ENCODE measurements at places on chromosomes 2 and 18.

- no peak for DNase-seq
These were observed 455.1 kb upstream of the DDX18 start for GRCh38 chr2:117359266-117359914.

DNA sequence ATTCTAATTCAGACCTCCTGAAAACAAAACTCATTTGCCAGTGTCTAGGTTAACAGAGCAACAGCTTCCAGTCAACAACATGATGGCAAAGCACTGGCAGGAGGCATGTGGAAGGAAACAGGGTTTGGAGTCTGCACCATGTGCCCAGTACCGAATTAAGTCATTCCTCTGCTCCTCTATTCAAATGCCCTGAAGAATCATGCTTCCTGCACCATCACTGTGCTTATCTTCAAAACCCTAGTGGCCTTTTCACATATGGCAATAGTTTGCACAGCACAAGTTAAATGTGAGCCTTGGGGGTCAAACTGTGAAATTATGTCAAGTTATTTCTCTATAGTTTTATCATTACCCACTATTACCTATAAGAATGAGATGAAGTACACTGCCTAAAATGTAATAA is 75.4 kb upstream of the GRB14 start:
- DNase-seq = no peak

DNA sequence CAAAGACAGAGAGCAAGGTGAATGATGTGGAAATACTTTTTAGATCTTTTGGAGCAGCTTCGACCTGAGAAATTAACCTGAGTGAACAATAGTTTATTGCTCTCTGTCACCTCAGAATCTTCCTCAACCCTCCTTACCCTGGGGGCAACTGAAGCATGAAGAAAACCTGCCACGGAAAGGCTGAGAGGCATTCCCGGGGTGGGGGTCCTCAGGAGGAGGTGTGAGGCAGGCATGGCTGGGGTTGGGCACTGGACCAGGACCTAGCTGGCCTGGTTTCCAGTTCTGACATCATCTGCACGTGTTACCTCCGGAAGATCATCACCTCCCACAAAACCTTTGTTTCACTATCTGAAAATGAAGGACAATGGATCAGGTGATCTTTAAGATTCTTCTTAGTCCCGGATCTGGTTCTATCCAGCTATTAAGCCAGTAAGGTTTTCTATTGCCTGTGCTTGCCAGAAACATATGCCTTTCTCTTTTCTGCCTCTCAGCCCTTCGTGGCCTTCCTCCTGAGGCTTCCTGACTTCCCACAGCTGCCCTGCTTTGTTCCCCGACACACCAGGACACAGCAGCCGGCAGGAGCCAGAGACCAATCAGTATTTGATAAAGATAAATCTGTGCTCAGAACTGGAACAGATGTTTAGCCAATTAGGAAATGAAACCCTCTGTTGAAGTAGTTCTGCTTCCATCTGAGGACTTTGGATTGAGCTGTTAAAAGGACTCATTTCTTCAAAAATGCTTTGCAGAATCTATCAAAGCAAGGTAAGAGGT is 232.5 kb downstream of the TDRD15 start:
- DNase-seq = no peak

DNA sequence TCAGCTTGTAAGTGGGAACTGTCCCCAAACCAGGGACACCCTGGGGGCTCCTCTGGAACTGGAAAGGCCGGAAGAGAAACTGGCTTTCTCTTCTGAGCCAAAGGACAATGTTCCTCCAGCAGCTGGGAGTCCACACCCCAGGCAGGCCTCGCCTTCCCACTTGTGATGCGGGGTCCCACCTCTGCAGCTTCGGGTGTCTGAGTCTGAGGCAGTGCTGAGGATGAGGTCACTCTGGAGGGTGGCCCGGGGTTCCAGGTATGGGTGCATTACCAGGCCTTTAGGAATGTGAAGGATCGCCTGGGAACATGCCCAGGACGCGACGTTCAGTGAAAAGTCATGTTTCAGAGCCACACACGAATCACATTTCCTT is 18.2 kb upstream of the BOK start:
- no peak for DNase-seq

DNA sequence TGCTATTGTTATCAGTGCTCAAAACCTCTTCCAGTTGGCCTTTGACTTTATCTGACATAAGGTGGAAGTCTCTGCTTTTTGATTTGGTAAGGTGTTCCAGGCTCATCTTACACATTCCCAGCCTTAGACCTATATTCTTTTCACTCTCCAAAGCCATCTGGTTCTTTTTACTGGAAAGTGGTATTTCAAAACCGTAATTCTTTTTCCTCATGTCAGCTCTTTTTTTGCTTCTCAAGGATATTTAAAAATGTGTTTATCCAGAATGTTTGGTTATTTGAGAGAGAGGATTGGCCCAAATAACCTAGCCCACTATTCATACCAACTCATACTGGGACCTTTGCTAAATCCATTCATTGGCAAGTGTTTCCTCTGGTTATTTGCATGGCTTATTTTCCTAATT is 411.2 kb upstream of the PIK3C3 start:
- no peak for DNase-seq

DNA sequence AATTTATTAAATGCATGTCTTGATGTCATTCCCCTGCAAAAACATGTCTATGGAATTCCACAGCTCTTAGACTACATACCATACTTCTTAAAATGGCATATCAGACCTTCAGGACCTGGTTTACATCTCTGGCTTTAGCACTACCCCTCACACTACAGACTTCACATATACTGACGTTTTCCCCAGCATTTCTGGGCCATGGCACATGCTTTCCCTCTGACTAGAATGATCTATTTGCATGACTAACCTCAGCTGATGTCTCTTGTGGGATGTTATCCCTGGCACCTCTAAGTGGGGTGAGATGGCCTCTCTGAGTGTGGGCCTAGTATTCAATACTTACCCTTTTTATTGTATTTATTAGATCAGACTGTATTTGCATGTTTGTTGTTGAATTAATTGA is 381.6 kb downstream of the ERBB4 start:
- no peak for DNase-seq

- no peak for DNase-seq
These were observed 155.4 kb downstream of the NRP2 start for GRCh38 chr2:205837663-205838062.

DNA sequence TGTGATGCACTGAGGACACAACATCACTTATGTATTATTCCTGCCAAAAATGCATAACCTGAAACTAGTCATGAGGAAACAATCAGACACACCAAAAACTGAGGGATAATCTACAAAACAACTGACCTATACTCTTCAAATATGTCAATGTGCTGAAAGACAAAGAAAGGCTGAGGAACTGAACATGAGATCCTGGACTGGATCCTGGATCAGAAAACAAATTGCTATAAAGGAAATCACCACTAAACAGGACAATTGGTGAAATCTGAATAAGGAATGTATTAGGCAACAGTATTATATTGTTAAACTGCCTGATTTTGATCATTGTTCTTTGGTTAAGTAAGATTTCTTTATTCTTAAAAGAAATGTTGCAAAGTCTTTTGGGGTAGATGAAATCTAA is 28.8 kb downstream of the CUL3 start:
- no peak for DNase-seq

GRCh38 chr2:239382384-239382880 is 18.4 kb downstream of the HDAC4 start:
- DNase-seq = no peak

GRCh38 chr2:162164802-162165201 is 12.8 kb upstream of the GCG start:
- DNase-seq = no peak

DNA sequence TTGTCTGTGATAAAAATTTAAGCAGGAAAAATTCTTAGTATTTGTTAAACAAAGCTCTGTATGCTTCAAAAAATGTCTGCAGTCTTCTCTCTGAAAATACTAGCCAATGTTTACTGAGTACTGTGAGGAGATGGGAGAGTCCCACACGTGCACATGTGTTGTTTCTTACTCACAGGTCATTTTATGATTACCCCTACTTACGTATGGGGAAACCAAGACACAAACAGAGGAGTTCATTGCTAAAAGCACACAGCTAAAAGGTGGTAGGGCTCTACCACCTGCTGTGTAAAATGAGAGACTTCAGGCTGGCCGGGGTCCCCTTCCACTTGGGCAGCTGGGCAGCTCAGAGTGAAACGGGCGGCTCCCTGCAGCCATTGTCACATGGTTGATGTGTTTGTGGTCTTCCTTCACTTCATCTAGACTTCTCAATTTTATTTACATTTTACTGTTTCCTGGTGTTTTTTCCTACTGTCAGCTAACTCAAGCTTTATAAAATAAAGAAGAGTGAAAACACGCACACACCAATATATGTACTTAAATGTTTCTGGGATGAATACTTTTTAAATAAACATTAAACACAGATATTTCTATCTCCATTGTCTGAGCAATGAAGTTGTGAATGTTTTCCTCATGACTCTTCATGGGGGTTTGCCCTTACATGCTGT is 71.2 kb downstream of the MBP start:
- DNase-seq = no peak

DNA sequence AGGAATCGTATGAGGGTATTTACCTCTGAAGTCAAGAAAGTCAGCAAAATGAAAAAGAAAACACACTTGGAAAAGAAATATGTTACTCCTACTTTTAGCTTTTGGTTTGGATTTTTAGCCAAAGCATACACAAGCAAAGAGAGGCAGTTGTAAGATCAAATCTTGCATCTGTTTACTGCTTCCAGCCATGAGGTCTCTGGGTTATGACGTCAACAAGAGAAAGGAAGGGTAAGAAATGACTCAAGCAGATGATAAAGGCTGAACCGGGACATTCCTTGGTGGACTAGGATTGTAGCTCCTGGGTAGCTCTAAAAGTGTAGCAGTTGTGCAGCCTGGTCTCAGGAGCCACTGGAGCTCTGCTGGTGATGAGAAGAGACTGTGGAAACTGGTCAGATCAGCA is 16.8 kb downstream of the CTNNA2 start:
- no peak for DNase-seq

- DNase-seq = no peak
These were observed 8.0 kb upstream of the EIF2AK2 start for GRCh38 chr2:37164757-37165156.

GRCh38 chr2:219561179-219562048 is 9.9 kb downstream of the OBSL1 start:
- no peak for DNase-seq

DNA sequence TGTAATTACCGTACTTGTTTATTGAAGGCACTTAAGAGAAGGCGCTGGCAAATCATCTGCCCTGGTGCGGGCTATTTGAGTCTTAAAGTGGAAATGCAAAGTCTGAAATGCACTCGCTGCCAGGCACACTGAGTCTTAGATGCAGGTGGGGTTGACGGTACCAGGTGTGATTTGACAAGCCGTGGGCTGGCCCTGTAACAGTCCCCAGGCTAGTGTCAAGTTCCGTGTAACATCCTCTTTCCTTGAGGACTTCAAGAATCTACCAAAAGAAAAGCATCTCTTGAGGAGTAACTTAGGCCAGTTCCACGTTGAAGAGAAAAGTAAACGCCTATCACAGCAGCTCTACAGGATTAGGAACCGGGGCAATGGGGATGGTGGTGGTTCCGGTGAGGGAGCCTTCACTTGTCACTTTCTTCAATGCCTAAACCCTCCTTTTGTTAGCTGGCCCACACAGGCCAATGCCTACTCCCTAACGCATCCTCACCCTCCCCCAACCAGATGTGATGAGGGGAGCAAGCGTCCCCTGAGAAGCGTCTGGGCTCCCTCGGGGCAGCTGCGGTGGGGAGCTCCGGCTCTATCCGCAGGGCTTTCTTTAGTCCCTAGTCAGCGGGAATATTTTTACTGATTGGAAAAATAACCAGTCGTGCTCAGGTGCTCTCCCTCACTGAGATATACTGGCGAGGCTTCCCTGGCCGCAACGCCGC is 1.5 kb upstream of the UGP2 start:
- no peak for DNase-seq

DNA sequence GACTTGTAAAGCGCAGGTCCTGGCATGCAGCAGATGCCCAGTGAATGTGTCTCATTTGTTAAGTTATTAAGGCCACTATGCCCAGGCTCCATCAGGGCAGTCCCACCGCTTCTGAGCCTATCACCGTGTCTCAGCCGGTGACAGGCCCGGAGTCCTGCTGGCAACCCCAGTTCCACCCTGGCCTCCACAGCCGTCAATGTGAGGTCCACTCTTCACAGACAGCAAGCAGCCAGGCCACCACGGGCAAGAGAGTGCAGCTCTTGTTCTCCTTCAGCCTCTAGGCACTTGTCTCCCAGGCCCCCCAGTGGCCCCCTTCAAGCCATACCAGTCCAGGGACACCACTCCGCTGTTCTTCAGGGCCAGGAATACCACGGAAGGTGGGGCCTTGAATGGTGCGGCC is 22.6 kb downstream of the CFAP65 start:
- DNase-seq = no peak

GRCh38 chr2:196220671-196221070 is 49.3 kb upstream of the STK17B start:
- no peak for DNase-seq
